GM13977 (cell line): ENCODE measurements at places on chromosomes 1 and 21.

DNA sequence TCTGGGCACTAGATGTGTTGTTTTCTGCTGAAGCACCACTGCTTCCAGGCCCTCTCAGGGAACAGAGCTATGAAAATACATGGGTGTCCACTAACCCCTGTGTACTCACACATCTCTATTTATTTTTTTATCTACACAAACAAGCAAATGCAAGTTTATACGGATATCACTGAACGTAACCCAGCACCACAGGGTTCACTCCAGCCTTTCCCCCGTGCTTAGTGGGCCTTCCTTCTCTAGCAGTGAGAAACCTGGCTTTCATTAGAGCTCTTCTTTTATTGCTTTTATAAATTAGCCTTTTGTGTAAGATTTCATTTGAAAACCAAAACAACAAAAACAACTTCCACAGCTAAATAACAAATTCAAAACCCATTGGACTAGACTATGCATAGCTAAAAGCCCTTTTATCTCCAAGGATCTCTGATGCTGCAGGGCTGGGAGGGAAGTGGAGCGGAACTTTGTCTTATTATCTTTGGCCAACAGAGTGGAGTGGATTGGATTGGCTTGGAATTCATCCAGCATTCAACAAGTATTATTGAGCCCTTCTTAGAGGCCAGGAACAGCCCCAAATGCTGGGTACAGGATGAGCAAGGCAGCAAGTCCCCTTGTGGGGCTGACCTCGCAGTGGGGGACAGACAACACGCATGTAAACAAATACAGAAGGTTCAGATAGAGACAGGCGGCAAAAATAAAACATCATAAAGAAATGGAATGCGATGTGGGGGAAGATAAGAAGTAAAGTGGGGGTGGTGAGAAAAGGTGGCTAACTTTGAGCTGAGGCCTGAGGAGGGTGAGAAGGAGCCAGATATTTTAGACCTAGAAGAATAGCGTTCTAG lies 371.8 kb upstream of the POU3F1 start:
- no peak for DNase-seq

- DNase-seq: no peak
Measured at GRCh38 chr1:27122652-27123051, 32.3 kb downstream of the SLC9A1 start.

DNA sequence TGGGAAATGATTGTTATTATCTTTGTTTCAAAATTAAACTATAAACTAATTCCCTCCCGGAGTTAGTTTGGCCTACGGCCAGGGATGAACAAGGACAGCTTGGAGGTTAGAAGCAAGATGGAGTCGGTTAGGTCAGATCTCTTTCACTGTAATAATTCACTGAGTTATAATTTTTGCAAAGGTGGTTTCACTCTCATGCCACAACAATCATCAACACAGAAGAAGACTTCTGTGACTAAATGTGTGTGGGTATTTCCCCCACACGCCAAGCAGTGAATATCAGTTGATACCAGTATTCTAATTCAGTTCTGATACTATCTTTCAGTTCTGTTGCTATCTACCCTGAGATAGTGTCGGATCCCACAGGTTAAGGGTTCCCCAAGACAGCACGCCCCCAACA lies 215.1 kb downstream of the S1PR1 start:
- no peak for DNase-seq

DNA sequence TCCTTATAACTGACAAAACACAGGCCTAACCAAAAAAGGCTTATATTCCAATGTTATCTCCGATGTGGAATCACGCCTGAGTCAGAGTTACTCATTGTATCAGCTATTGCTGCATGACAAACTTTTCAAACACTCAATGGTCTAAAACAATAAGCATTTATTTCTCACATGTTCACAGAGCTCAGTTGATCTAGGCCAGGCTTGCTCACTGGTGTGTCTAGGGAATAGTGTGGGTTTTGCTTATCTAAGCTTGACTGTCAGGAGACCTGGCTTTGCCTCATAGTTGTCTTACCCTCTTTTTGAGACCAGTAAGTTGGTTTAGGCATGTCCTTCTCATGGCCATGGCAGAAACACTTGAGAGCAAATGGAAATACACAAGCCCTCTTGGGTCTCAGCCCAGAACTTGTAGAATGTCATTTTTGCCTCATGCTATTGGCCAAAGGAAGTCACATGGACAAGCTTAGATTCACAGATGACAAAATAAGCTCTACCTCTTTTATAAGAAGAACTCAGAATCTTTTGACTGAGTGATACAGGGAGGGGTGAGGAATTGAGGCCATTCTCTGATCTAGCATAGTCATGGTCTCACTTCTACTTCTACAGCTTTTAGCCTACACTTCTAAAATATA lies 130.8 kb downstream of the HMCN1 start:
- no peak for DNase-seq
